ENCODE measurements at places on chromosomes 1 and 21.
A peak's percentile ranks its signal among the peaks of the same experiment; 100 is the strongest.

DNA sequence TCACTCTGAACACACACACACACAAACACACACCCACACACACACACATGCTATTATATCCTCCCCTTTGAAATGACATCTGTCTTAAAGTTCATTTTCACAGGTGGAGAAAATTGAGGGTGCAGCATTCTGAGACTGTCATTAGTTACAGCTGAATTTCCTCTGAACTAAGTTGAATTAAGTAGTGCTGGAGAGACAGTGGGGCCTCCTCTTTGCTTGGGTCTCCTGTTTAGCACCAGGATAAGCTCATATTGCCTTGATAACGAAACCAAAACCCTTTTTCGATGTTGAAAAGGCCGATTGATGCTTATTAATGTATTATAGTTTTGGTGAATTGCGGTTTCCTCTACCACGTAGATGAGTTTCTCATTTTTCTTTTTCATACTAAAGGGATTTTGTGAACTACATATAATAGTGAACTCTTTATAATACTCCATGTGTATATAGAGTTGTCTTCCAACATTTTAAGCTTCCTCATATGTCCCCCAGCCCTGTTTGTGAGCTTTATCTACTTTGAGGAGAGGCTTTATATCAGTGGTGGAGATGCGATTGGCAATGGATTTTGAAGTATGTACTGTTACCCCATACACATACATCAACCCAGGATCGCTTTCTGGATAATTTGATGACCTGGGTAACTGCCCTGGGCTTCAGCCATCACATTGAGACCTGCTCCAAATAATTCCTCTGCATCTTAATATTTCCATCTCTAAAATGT lies 17.4 kb downstream of the DYNLT5 start:
- no peak for DNase-seq

DNA sequence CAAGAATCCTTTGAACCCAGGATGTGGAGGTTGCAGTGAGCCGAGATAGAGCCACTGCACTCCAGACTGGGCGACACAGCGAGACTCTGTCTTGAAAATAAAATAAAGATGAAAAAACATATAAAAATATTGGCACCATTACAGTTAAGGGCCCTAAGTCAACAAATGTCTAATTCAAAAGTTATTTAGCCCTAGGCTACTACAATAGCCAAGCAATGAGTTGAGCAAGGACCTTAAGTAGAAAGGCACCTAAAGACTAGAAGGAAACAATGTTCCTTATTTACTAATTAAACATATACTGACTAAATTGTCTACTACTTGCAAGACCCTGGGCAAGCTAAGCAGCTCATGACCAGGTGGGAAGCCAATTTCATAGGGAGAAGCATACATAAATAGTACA lies 4.1 kb downstream of the PIK3R3 start:
- no peak for DNase-seq

GRCh38 chr1:233993651-233994050 lies 89.2 kb downstream of the SLC35F3 start:
- DNase-seq: no peak

DNA sequence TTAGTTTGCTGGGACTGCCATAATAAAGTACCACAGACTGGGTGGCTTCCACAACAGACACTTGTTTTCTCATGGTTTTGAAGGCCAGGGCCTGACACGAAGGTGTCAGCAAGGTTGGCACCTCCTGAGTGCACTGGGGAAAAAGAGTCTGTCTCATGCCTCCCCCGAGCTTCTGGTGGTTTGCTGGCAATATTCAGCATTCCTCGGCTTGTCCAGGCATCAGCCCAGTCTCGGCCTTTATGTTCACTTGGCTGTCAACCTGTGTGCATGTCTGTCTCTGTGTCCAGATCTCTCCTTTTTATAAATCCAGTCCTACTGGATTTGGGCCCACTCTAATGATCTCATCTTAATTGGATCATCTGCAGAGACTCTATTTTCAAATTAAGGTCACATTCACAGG lies 72.6 kb downstream of the DOP1B start:
- no peak for DNase-seq

DNA sequence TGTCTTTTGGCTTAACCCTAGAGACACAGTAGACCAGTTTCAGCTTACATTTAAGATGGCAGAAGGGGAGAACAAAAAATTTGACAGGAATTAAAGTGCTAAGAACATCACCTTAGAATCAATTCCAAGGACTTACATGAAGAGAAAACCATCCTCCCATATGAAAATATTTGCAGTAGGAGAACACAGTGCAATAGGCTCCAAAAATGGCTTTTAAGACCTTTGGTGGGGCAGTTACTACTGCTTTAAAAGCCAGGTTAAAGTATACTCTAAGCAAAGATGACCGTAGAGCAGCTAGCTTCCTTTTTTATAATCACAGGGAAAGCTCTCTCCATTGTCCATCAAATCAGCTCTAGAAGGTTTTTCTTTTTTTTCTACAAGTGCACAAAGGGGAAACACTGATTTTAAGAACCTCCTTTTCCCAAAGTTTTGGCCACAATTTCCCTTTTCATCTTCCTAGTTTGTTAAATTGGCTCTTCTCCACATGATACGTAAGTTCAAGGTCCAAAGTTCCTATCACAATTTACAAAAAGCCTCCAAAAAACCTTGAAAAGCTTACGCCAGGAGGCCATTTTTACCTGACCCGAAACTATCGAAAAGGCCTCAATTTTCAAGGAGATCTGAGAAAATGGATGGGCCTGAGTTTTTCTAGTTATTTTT lies 3.3 kb downstream of the TXNIP start:
- DNase-seq: no peak

- no peak for DNase-seq
These were observed 50.7 kb downstream of the KMO start for GRCh38 chr1:241582921-241583321.

- DNase-seq: no peak
These were observed 9.6 kb upstream of the DONSON start for GRCh38 chr21:33598051-33598450.

DNA sequence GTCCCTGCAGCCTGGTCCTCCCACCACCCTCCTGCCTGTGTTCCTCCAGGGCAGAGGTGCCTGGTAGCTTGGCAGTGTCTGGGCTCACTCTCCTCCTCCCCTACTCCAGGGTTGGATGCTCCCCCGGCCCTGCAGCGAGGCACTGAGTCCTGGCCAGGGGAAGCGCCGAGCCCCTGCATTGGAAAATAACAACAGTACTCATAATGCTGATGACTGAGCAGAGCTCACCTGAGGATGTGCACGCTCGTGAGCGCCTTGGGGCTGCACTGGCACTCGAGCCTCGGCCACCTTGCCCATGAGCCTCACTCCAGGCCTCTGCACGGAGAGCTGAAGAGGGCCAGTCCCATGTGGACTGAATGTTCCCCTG lies 6.0 kb upstream of the ACTRT2 start:
- no peak for DNase-seq

- peak; percentile 8 for DNase-seq
These were observed 12.0 kb downstream of the SYT2 start for GRCh38 chr1:202698276-202698675.

- no peak for DNase-seq
These were observed at the start of gene A3GALT2 for GRCh38 chr1:33320619-33321165. Gene A3GALT2, minus strand, starts transcription at chr1:33321098. Its CDS starts 0 bp downstream, at chr1:33321098.

GRCh38 chr1:212621949-212622305 lies 13.4 kb downstream of the ATF3 start:
- DNase-seq: no peak

GRCh38 chr1:73100216-73100615 lies 817.9 kb upstream of the NEGR1 start:
- no peak for DNase-seq

GRCh38 chr1:63366908-63367214 lies 566 bp upstream of the ALG6 start:
- DNase-seq: no peak

GRCh38 chr1:52546852-52547251 lies 6.0 kb downstream of the TUT4 start:
- DNase-seq: no peak

DNA sequence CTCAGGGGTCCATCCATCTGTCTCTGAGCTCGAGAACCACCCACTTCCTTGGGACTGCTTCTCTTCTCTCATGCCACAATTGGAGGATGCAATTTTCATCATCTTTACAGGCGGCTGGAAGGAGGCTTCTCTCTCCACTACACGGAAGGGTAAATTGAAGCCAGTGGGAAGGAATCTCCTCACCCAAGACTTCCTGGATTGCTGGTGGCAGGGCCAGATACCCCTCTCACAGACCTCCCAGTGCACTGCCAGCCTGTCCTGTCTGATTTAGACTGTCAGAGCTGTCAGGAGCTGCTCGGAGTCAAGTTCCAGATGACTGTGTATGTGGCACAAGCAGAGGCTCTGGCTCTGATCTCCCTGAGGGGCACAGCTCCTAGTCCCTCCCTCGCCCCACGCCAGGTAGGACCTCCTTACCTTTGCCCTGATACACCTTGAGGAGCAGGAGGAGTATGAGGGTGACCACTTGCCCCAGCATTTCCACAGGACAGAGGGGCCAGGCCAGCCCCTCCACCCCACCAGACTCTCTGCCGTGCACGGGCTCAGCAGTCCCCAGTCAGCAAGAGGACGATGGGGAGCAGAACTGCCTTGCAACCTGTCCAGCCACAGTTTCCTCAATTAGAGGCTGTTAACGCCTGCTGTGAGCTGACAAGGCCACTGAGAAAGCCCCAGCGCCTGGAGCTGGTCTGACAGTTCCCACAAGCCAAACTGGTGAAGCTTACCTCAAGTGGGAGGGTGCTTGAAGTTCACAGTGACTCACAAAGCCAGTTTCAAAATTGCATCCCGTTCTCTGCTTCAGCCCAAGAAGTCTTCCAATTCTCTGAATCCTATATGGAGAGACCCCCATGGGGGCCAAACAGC lies at the start of gene CD244:
CD244 (minus strand) TSS at position 685 of the 858 bp plus-strand sequence; CDS start at position 475, 210 bp downstream.
- no peak for DNase-seq

- peak; percentile 73 for DNase-seq
These were observed 19.2 kb downstream of the CNIH3 start for GRCh38 chr1:224635356-224635755.

DNA sequence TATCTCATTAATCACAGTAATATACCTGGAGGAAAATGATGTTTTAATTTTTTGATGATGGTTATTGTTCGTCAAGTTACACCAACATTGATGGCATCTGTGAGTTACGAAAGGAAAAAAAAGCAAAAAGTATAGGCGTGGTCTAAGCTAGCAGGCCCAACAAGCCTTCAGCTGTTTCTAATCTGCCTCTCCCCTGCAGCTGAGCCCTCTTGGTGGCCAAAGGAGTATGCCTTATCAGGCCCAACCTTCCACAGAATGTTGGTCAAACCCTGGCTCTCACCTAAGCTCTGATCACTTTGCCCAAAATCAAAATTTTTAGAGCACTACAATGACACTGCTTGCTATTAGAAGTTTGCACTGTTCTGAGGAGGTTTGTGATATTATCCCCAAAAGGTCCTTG lies 4.9 kb downstream of the C1orf105 start:
- no peak for DNase-seq

DNA sequence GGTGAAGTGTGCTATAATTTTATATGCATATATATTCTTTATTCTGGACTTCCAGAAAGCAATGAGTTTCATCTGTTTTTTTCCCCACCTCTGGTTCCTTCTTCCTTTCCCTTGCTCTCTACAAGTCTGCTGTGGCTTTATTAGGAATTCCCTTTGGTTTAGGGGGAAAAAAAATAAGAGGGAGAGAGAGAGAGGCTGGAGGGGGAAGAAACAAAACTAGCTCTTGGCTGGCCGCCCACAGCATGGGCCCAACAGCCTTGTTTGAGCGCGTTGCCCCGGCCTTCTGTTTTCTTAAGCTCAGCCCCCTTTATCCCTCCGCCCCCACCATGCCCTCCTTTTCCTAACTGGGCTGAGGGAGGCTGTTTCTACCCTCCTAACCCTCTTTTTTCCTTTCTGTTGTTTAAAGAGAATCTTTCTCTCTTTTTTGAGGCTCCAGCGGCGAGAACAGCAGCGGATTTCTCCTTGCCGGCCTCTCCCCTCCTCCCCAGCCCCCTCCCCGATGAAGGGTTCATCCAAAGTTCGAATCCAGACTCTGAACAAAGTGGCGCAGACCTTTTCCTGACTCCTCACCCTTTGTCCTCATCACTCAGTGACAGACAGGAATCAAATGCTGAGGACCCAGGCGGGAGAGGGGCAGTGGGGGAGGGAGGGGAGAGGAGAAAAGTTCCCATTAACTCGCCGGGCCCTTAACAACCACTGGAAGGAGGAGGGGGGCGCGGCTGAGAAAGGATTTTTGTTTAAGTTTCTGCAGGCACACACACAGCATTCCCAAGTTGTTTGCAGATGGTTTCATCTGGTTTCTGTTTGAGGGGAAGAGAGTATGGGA lies 29.7 kb downstream of the PBX1 start:
- DNase-seq: no peak

GRCh38 chr1:50493710-50494109 lies 70.5 kb upstream of the DMRTA2 start:
- no peak for DNase-seq

DNA sequence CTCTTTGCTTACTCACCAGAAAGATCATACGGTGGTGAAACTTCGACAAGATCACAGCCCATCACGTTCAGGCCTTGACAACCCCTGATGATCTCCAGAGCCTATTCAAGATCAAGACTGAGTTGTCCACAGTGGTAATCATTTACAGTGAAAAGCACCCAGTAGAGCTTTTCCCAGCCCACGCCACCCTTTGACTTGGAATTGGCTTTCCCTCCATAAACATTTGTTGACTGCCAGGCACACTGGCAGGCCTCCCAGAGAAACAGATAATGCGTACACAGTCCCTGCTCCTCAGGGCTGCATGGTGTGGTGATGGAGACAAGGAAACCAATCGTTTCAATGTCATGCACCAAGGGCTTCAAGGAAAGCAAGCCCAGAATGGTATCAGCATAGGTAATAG lies 10.1 kb downstream of the AGMAT start:
- no peak for DNase-seq

DNA sequence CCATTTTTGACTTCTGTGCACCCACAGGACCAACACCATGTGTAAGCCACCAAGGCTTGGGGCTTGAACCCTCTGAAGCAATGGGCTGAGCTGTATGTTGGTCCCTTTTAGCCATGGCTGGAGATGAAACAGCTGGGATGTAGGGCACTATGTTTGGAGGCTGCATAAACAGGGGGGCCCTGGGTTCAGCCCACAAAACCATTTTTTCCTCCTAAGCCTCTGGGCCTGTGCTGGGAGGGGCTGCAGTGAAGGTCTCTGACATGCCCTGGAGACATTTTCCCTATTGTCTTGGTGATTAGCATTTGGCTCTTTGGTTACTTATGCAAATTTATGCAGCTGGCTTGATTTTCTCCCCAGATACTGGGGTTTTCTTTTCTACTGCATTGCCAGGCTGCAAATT lies 144.9 kb downstream of the ZNF326 start:
- DNase-seq: no peak

GRCh38 chr1:109188200-109188599 lies 25.5 kb upstream of the SARS1 start:
- no peak for DNase-seq

GRCh38 chr21:18940791-18941190 lies 537.2 kb upstream of the TMPRSS15 start:
- DNase-seq: no peak

GRCh38 chr1:93440272-93440671 lies 7.6 kb upstream of the FNBP1L start:
- no peak for DNase-seq

- DNase-seq: no peak
These were observed 6.2 kb upstream of the KIAA1614 start for GRCh38 chr1:180906511-180906910.

DNA sequence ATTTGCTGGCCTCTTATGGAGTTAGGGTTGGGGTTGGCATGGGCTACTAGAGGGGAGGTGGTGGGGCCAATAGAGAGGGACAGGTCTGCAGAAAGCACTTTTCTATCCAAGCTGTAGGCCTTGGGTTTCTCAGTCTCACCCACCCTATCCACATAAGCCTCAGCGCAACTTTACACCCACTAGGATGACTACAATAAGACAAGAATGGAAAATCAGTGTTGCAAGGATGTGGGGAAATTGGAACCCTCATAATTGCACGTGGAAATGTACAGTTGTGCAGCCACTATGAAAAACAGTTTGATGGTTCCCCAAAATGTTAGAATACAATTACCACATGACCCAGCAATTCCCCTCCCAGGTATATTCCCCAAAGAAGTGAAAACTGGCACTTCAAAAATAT lies 14.0 kb upstream of the GSTM4 start:
- DNase-seq: no peak

Measured in LHCN-M2 (cell line).